Stimulated activated CD4-positive, alpha-beta T cell treated with anti-CD3 and anti-CD28 coated beads, Interleukin-4, amount 100 ng/mL, for 24 hours (primary cell): ENCODE measurements at places on chromosomes 13 and 19.

DNA sequence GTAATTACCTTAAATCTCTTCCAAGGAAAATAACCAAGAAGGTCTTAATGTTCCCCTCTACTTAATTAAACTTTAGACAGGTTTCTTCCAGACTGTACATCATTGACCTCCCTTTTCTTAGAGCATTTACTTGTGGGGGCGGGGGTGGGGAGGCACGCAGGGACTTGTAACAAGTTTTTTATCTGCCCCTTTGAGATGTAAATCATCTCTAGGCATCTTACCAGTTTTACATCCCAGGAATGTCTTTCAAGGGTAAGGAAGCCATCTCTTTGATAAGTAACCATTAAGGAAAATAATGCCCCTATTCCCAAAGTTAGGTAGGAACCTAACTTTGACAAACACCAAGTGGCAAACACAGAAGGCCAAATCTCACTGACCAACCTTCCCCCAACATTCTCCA, 528.6 kb downstream of the SUCLA2 start:
- DNase-seq: no peak

DNA sequence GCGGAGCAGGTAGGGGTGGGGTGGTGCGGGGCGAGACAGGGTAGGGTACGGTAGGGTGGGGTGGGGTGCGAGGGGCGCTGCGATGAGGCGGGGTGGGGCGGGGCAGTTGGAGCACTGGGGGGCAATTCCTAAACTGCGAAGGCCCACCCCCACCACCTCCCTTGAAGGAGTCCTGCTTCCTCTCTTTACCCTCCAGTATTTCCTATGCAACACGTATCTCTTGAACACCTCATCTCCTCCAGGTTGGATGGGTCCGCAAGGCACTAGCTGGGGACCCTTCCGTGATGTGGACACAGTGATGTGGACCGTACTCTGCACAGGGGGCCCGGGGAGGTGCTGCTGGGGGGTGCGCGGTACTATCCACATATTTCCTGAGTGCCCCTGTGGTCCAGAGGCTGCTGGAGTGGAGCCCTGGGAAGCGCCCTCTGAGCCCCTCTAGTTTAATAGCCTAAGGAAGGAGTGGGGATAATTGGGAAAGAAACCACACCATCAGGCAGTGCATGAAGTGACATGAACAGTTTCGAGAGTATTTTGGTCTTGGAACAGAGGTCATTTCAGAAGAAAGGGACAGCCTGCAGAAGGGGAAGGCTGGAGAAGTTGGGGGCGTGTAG, 1.1 kb downstream of the IL17D start:
- no peak for DNase-seq

- no peak for DNase-seq
Measured at GRCh38 chr19:2700660-2701360, 1.7 kb downstream of the GNG7 start.

DNA sequence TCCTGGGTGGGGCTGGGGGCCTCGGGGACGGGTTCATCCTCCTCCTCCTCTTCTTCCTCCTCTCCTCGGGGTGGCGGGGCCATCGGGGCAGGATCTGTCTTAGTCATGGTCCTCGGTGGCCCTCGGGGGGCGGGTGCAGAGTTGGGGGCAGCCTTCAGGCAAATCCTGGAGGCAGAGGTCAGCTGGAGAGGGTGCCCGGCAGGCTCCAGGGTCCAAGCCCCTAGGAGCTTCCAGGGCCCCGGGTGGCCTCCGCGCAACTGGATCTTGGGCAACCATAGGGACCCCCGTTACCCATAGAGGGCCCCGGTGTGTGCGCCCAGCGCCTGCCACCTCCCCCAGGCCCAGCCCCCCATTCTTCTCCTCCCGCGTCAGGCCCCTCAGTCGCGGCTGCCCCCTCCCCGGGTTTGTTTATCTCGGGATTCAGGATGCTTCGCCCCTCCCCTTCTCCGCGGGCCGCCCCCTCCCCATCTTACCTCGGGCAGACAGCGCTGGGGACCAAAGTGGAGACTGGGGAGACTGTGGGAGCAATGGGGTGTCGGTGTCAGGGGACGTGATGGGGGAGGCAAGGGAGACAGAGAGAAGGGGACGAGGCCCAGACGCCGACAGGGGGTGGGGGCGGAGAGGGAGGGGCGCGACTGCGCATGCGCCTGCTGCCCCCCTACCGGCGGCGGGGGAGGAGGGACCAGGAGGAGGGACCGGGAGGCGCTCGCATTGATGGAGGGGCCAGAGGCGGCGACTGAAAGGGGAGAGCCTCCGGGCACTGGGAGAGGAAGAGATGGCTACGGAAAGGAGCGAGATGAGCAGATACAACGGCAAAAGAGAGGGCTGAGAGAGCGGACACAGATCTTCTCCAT, at the start of gene CLIP3:
Gene CLIP3, minus strand, starts transcription at position 623 of the 854 bp plus-strand sequence. Its CDS starts 516 bp downstream, at position 107.
- peak; percentile 24 for DNase-seq

GRCh38 chr13:49584771-49585182, 581 bp downstream of the RCBTB1 start:
- no peak for DNase-seq

DNA sequence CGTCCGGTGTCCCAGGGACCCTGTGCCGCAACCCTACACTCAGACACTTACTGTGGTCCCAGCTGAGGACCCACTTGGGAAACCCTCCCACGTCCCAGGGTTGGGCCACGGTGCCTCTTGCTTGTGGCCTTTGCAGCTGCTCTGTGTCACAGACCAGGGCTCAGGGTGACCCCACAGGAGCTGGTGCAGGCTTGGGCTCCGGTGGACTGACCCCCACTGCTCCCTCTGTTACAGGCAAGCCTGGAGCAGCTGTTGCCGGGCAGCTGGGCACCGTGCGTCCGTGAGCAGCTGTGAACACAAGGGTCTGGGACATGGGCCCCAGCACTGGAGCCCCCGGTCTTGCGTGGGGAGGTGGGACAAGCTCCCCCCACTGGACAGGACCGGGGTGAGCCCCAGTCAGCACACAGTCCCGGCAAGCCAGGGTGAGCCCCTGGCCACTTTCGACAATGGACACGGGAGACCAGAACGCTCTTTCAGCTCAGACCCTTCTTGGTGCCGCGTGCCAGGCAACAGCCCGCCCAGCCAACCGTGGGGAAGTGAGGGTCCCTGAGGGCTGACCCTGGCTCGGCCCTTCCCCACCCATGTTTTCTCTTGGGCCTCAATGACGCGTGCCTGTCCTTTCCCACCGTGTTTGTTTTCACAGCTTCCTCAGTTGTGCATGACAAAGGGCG, 65.7 kb upstream of the C13orf46 start:
- DNase-seq: no peak

GRCh38 chr13:23988546-23989122, 91.3 kb upstream of the C1QTNF9B start:
- DNase-seq: no peak

- DNase-seq: no peak
Measured at GRCh38 chr19:41845051-41845590, 279 bp downstream of the DMRTC2 start.

GRCh38 chr19:33522371-33522662, 726 bp upstream of the PEPD start:
- no peak for DNase-seq

- no peak for DNase-seq
Measured at GRCh38 chr13:28817204-28817603, 2.9 kb upstream of the MTUS2 start.

- no peak for DNase-seq
Measured at GRCh38 chr13:23515116-23515515, 55.1 kb upstream of the TNFRSF19 start.

DNA sequence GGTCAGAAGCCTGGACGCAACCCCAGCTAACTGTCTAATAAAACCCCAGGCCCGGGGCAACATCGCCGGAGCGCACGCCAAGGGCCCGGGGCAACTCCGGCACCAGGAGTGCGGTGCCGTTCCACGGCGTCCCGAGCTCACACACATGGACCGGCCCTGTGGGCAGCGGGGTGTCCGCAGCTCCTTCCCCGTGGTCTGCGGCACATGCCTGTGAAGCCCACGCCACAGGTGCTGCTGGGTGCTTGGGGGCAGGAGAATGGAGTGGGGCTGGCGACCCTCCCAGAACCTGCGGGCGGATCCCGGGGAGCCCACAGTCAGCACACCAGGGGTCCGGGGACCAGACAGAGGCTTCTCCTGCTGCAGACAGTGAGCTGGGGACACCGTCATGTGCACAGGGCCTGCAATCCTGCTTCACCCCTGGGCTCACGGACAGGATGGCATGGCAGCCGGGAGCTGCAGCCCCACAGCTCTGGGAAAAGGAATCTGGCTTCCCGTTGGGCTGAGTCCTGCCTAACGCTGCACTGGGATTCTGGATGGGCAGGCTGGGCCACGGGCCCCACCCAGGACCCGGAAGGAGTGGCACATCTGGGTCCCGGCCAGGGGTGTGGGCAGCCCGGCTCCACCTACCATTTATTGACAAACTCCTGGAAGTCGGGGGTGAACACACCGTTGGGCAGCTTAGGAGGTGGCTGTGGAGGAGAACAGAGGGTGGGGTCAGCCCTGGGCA, 28.2 kb upstream of the ZBTB7A start:
- no peak for DNase-seq

DNA sequence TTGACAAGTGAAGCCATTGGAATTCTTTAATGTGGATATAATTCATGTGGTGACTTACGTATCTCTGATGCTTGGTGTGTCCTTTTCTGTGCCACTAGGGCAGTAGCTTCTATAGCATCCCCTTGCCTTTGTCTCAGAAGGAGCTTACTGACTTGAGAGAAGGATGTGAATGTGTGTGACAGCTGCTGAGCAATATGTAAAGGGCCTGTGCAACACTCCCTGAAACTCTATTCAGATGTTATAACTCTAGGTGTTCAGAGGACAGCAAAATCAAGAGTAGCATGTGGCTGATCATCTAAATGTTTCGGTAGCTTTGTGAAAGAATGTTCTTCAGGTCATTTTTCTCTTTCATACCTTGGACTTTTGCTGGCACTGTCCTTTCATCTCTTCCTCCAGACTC, 189.5 kb downstream of the LMO7 start:
- DNase-seq: no peak

DNA sequence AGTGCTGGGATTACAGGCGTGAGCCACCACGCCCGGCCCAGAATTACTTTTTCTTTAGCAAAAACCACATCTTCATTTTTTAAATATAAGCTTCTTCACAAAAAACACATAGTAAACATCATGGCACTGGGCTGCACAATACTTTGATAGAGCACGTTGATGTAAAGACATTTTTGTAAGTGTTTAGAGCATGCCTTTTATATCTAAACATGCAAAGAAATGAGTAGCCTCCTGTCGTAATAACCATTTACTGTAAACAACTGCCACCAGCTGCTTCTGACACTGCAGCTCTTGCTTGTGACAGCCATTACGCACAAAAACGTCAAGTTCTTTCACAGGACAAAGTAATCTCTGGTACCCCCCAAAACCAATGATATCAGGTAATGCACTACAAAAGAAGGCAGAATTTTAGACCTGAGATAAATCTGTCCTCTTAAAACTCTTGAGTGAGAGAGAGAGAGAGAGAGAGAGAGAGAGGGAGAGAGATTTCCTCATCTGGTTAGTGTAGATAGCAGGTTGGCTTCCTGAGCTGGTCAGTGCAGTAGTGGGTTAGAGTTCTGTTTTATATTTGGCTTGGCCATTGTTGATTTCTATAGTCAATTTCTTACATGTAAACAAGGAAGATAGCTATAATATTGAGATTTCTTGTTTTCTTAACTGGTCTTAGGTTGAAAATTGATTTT, 6.7 kb upstream of the ZNF548 start:
- no peak for DNase-seq

DNA sequence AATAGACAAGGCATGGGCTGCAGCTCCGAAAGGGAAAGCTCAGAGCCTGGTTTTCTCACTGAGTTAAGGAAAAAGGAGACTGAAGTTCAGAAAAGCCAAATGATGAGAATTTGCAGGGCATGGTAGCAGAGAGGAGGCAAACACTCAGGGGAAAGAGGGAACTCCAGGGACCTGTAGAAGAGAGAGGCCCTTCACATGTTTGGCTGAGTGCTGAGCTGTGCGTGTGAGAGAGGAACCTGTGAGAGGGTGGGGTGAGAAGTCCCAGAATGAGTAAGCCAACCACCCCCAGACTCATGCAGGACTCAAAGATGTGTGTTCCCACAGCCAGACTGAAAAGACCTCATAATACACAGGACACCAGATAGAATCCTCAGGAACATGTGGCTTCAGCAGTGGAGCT, 2.8 kb upstream of the CRYL1 start:
- DNase-seq: peak; percentile 29

DNA sequence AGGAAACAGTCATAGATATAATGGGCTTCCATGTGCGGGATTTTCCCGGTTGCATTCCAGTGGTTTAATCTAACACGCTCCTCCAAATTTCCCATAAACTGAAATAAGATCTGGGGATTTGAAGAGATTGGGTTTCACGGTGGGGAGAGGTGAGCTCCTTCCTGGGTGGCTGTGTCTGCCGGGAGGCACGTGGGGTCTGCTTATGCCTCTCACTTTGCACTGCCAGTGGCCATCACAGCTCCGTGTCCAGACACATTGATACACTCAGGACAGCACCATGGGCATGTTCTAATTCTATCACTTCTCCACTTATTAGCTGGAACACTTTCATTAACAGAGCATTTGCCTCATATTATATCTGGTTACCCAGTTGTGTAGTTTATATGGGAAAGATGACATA, 73.4 kb downstream of the SOX1 start:
- no peak for DNase-seq

DNA sequence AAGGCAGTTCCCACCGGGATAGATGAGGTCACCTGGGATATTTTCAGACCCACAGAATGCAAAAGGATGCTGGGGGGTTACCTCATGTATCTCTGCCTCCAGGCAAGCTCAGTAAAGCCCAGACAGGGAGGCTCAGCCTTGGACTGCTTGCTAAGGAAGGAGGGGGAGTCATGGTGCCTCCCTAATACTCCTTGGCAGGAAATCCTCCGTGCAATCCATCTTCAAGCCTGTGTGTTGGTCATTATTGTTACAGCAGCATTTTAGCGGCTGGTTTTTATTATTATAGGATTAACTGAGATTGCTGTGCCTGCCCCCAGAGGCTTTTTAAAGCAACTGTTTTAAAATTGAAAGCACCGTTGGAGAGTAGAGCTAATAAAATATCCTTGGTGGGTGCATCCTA, 188.5 kb upstream of the UBL3 start:
- DNase-seq: no peak

DNA sequence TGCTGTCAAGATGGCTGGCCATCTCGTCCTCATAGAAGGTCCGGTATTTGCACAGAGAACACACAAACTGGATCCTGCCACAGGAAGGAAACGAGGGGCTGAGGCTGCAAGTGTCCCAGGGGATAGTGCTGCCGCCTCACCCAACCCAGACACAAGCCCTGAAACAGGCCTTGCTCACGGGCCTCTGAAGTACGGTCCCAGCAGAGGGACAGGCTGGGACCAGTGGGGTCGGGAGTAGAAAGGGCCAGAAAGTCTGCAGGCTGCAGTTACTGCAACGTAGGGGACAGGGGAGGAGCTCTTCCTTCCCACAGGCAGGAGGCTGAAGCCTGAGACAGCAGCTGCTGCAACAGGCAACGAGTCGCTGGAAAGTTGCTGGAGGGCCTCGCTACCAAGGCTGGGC, 18.2 kb upstream of the AKAP8 start:
- DNase-seq: no peak

GRCh38 chr13:43469791-43470190, 317.0 kb downstream of the ENOX1 start:
- no peak for DNase-seq

- DNase-seq: no peak
Measured at GRCh38 chr13:28049880-28050875, 50.2 kb downstream of the FLT3 start.
